ENCODE measurements at places on chromosomes 5 and 9.

DNA sequence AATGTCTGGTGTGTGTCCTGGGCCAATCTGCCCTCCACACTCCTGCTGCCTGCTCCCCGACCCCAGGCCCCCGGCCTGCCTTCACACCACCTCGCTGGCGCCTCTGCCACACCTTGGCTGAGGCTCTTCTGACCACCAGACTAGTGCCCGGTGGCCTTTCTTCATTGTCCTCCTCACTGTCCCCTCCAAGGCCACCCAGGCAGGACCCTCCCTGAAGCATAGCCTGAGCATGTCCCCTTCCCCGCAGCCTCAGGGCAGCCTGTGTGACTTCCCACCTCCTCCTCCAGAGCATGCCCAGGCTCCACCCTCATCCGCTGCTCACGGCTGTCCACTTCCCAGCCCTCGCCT is 154.6 kb downstream of the OLFM1 start:
- no peak for DNase-seq

DNA sequence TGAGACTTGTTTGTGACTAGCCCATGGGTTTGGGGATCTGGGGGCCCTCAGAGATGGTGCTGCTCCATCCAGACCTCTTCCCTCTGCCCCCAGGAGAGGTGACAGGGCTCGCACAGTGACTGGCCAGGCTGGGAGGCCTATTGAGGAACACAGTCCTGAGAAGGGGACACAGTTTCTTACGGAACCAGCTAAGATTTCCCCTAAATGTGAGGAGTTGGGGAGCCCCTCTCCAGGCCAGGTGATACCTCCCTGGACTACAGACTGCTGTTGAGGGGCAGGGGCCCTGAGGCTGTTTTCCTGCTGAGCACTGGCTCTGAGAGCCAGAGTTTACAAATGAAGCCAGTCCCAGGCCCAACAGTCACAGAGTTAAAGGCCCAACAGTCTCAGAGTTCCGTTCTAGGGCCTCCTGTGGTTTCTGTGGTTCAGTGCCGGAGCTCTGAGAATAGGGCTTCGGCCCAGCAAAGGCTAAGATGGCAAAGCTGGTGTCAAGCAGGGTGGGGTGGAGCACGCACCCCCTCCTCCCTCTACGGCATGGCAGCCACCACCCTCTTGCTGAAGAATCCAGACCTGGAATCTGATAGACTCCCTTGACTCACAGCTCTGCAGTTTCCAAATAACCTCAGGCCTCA is 1.1 kb upstream of the SEMA4D start:
- DNase-seq, result peak; percentile 35

DNA sequence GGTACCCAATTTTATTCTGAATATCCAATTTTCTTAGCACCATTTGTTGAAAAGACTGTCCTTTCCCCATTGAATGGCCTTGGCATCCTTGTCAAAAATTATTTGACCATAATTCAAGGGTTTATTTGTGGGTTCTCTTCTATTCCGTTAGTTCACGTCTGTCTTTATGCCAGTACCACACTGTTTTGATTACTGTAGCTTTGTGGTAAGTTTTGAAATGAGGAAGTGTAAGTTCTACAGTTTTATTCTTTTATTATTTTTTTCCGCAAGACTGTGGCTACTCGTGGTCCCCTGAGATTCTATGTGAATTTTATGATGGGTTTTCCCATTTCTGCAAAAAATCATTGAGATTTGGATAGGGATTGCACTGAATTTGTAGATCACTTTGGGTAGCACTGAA is 402.6 kb downstream of the PLK2 start:
- DNase-seq, result no peak

DNA sequence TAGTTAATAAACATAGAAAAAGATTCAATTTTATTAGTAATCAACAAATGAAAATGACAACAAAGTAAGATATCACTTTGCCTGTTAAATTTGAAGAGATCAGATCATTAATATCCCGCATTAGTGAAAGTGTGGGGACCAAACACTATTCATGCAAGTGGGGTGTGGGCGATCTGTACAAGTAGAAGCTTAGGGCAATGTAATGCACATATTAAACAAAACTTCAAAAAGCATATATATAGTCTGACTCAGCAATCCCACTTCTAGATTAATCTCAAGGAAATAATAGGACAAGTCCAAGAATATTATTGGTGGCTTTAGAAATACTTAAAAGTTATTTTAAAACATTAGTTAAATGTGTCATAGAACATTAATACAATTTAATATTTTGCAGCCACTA is 188.5 kb downstream of the LRRC70 start:
- DNase-seq, result no peak

- DNase-seq, result no peak
Measured at GRCh38 chr5:122858451-122858850, 13.0 kb downstream of the SNX24 start.

DNA sequence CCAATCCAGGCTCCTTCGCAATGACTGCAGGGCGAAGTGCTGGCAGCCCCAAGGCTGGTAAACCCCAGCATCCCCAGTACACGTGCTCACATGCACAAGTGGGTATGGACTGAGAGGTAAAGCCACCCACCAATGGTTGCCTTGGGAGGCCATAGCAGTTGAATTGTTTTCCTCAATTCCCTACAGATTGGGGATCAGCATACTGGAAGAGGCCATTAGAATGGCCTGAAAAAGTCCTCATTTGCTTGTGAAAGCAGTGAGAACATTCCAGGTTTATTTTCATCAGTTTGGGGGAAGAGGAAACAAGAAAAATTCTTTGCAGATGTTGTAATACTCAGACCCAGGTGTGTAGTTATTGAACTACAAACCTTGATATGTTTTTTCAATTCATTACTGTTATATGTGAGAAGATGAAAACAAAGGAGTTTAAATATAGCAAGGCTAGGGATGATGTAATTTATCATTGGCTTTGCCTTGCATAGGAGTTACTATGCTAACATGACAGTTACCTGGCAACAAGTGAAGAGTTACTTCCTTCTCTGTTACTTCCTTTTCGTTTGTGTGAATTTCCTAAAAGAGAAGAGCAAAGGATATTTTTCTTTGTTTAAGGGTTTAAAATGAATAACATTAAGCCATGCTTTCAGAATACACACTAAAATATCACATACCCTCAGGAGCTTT is 36.4 kb downstream of the MTMR12 start:
- no peak for DNase-seq

DNA sequence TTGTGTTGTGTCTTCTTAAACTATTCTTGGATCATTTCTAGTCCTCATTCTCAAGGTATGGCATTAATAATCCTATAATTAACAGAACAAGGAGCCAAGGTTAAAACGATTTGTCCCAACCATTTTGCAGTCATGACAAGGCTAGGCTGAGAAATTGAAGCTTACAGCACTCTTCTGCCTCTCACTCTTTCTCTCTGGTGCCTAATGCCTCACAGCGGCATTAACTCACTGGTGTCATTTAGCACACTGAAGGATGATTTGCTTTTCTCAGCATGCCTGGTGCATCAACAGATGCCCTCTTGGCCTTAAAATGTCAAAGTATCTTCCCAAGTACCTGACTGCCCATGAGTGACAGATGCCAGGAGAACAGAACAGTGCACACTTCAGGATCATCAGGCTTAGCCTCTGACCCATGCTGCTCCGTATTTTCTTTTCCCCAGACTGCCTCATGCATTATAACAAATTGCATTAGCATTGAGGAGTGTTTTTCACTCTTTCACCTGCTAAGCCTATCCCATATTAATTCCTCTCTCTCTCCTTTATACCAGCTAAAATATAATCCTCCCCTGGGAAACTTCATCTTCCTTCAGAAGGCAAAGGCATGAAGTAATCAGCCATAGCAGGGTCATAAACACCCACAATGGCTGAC is 61.1 kb upstream of the SV2C start:
- no peak for DNase-seq

DNA sequence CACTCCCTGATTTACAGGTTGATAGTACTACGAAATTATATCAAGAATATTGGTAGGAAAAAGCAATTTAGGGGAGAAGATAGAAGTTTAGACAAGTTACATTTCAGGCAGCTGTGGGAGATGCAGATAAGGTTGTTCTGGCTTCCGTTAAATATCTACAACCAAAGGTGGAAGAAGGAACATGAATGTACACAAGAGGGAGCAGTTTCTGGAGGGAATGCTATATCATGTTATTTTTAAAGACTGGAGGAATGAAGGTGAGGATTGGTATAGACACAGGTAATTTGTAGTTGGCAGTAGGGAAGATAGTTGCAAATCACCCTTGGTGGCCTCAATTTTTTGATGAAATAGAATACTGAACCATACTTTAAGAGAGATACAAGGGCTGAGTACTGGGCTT is 187.3 kb upstream of the NMUR2 start:
- DNase-seq, result no peak

- DNase-seq, result no peak
Measured at GRCh38 chr5:76144513-76145274, 61.5 kb downstream of the SV2C start.

GRCh38 chr5:150481972-150482406 is 25.9 kb upstream of the NDST1 start:
- no peak for DNase-seq

DNA sequence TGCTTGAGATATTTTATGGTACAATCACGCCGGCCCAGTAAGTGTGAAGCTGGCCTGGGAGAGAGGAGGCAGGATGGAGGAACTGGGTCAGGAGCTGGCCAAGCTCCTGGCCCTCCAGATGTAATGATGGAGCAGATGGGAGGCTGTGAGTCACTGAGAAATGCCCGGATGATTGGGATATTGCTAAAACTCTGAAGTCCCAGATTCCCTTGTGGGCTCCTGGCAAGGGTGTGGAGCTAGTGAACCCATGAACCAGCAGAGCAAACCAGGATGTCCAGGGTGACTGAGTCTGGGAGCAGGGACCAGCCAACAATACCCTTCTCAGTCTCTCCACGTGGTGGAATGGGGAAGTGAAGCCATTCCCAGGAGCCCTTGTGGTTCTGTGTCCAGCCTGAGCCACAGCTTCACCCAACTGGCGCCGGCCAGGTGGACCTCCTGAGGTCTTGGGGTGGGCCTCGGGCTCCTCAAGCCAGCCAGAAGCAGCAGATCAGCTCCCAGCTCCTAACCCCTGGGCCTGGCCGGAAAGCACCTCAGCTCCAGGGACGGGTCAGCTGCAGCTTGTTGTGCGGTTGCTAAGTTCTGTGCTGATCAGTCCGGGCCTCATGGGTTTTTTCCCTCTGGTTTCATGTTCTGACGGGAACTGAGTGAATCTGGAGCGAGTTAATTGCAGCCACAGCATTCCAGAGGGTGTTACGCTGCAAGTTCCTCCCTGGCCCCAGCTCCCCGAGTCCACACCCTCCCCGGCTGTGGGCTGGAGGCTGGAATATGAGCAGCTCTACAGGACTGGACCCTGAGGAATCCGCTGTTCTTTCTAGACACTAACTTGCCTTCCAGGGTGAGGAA is 37.6 kb downstream of the DUSP1 start:
- DNase-seq, result no peak

DNA sequence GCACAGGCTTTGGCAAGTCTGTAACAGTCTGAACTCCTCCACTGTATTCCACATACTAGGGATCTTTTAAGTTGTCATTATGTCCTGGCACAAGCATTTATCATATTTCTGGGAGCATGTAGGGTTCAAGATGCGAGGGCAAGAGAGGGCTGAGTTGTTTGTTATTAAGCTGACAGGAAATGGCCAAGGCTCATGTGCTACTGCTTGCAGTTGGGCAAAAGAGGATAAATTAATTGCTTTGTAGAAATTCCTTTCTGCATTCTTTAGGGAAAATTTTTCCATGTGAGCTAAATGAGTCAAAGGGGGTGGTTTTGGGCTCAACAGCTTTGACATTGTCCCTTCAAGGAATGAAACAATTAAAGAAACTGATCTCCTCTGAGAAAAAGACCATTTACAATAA is 35.4 kb downstream of the DOCK8 start:
- DNase-seq, result no peak

DNA sequence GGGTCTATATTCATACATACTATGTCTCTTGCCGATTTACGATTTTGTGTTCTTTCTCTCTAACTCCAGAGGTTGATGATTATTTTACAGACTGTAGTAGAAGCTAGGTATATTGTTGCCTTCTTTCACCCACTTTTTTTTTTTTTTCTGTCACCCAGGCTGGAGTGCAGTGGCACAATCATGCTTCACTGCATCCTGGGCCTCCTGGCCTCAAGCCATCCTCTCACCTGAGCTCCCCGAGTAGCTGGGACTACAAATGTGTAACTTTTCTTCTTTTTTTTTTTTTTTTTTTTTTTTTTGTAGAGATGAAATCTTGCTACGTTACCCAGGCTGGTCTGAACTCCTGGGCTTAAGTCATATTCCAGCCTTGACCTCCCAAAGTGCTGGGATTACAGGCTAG is 96.2 kb downstream of the CHSY3 start:
- DNase-seq, result no peak

GRCh38 chr5:135034236-135034962 is 371 bp upstream of the PITX1 start:
- DNase-seq, result no peak

DNA sequence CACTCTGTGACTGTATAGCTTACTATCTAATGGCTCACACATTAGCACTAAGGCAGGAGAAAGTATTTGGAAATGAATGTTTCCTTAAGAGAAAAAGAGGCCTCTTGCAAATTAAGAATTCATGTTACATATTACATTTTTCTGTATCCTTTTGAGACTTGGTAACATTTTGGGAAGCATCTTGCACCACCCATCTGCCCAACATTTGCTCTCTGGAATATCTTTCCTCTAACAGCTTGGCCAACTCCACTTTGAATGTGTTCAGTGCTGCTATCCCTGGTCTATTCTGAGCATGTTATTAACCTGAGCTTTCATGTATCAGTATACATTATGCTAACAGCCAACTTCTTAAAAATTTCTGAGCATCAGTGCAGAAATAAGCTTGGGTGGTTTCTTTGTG is 27.2 kb downstream of the MFAP3 start:
- no peak for DNase-seq

- DNase-seq, result no peak
Measured at GRCh38 chr5:95518417-95518816, 36.4 kb downstream of the SKIC3 start.

- DNase-seq, result no peak
Measured at GRCh38 chr5:76163111-76163628, 80.0 kb downstream of the SV2C start.

GRCh38 chr9:121350993-121351561 is 19.0 kb downstream of the STOM start:
- DNase-seq, result no peak

DNA sequence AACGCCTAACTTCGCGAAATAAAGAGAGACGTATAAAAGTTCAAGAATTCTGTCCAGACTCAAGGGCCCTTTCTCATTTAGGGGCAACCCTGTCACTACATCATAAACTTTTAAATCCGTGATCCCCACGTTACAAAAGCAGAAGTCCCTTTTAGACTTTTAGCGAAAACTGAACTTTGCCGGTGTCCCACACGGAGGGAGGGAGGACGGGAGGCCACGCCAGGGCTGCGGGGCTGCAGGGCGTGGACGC is 515 bp upstream of the F2R start:
- DNase-seq, result no peak

DNA sequence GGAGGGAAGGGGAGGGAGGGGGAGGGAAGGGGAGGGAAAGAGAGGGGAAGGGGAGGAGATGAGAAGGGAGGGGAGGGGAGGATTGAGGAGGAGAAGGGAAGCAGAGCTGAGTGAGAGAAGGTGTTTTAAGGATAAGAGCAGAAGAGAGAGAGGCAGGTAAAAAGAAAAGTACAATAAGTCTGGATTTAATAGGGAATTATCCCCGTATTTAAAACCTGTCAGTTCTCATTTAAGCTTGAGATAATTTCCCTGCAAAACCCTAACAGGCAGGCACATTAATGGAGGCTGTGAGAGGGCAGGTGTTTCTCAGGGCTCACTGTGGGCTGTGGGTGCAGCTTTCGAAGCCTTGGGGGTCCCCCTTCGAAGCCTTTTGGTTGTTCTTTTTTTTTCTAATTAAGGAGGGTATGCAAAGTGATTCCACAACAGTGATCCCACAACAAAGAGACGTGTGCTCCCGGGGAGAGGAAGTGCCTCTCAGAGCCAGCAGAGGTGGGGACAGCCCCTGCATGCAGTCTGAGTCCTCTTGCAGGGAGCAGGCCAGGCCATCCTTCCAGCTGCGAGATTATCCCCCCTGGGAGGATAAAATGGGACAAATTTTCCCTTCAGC is 317.9 kb upstream of the IRX1 start:
- no peak for DNase-seq

All from activated B cell treated with CpG ODN at 0.5 μM for 24 hours (primary cell).